NCI-H82 (cell line): ENCODE measurements at places on chromosomes 16 and 17.

- DNase-seq, result no peak
Observed at GRCh38 chr17:72183194-72183685, 62.4 kb downstream of the SOX9 start.

DNA sequence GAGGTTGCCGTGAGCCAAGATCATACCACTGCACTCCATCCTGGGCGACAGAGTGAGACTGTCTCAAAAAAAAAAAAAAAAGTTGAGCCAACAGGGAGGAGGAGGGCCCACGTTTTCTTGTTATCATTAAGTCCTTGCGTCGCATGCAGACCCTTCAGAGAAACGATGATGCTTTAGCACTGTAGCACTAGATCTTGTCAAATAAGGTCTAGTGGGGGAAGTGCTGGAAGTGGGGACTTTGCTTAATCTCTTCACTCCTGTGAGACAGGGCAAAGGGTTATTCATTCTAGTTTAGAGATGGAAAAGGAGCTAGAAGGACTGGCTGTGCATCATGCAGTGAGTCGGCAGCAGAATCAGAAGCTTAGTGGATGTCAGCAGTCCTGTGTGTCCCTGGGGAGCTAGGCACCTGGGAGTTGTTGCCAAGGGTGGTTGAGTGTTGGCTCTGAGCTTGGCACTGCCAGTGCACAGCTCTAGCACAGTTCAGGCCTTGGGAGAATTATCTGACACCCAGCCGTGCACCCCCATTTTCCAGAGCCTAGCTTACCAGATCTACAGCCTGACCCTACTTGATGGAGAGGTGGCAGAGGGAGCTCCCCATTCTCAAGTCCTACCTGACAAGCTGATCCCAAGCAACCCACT, 33.4 kb upstream of the TBX2 start:
- DNase-seq, result peak; percentile 34

DNA sequence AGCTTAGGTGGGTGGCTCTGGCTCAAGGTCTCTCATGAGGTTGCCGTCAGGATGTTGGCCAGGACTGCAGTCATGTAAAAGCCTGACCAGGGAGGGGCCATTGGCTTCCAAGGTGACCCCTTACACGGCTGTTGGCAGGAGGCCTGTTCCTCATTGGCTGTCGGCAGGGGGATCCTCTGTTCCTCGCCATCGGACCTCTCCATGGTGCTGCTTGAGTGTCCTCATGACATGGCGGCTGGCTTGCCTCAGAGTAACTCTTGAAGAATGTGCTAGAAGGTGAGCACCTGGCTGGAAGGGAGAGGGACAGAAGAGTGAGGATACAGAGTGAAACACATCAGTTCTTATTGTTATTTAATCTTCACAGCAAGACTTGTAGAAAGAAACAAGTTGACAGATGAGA, 4.7 kb upstream of the RPRML start:
- DNase-seq, result no peak

DNA sequence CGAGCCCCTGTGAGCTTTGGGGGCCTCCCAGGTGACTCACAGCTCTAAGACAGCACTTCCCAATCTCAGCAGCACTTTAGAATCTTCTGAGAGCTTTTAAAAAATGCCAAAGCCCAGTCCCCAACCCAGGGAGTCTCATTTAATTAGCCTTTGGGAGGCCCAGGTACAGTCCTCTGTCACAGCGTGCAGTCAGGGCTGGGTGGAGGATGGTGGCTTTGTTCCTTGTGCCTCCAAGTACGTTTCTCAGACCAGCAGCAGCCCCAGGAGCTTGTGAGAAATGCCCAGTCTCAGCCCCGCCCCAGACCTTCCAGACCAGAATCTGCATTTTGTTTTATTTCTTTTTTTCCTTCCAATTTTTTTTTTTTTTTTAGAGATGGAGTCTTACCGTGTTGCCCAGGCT, 27.4 kb upstream of the CMIP start:
- DNase-seq, result no peak

DNA sequence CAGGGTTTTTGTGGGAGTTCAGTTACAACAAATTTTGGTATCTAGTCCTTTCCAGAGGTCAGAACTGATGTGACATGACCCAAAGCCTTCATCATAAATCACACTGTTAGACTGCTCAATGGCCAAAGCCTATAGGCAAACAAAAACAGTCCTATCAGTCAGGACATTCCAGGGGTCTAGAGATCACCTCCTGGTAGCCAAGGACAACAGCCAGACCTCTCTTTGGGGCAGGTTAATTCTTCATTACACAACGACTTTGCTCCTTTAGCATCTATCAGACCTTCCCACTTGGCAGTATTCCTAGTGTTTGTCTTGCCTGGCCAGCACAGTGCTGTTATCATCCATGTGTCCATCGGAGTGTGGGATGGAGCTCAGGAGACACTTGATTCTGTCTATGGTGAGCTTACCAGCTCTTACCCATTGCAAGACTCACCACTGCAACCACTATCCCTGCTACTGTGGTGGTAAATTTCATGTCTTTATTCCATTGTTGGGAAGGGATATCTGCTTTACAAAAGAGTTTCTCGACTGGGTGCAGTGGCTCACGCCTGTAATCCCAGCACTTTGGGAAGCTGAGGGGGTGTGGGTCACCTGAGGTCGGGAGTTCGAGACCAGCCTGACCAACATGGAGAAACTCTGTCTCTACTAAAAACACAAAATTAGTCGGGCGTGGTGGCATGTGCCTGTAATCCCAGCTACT, 95.5 kb upstream of the DHX40 start:
- no peak for DNase-seq

DNA sequence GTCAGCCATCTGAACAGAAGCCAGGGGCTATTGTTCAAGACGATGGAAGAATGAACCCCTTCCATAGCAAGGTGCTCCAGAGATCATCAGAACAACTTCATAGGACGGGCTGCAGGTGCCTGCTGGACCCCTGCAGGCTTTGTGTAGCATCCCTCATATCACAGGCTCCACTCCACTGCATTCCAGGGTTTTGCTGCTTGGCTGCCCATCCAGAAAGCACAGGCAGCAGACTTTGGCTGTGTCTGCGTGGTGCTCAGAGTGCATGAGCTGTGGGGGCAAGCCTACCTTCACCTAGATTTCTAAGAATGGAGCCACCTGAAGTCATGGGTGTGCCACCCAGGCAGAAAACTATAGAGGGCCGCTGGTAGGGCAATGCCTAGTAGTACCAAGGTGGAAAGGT, 93.9 kb upstream of the NLRP1 start:
- no peak for DNase-seq

DNA sequence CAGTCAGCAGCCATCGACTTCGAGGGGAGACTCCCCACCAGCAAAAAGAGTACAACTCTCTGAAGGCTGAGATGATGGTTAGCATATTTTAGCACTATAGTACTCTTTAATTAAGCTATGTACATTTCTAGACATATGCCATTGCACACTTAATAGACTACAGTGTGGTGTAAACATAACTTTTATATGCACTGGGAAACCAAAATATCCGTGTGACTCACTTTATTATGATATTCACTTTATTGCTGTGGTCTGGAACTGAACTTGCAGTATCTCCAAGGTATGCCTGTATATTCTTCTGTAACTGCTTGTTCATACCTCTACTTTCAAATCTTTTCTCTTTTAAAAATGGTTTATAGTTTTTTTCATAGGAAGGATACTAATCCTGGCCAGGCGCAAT, 11.0 kb upstream of the NXPH3 start:
- no peak for DNase-seq

DNA sequence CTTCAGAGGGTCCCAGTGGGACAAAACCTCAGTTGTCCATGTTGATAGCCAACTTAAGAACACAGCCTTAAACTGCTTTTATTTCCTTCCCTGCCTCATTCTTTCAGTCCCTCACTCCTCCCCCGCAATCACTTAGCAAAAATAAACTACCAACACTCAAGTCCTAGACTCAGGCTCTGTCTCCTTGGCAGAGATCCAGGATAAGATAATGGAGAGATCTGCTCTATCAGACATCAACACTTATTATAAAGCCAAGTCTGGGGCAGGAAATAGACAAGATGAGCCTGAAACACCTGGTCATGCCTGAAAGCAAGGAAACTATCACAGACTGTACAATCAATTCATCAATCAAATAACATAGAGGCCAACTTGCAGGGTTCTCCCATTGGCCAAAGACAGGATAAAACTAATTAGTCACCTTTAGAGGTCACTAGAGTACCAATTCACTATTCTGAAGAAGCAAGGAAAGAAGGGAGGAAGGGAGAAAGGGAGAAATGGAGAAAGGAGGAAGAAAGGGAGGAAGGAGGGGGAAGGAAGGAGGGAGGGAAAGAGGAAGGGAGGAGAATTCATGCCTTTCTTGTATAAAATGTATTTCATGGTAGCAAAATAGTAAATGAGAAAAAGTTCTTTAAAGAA, 15.7 kb downstream of the HYDIN start:
- peak; percentile 47 for DNase-seq

- DNase-seq, result no peak
Observed at GRCh38 chr16:81127051-81127450, 30.9 kb upstream of the GCSH start.

DNA sequence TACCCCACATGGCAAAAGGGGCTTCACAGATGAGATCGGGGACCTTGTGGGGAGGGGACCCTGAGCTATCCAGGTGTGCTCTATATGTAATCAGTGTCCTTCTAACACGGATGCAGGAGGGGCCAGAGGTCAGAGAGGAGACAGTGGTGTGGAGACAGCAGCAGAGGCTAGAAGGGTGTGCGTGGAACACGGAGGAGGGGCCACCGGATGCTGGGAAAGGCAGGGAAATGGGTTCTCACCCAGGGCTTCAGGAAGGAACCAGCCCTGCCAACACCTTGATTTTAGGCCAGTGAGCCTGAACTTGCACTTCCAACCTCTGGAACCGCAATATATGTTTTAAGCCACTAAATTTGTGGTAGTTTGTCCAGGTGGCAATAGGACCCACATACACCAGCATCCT, 4.6 kb upstream of the SLC38A8 start:
- DNase-seq, result no peak

- DNase-seq, result no peak
Observed at GRCh38 chr17:17795296-17795695, 41.5 kb downstream of the SREBF1 start.

GRCh38 chr16:83652943-83653342, 154.8 kb upstream of the HSBP1 start:
- DNase-seq, result peak; percentile 50

DNA sequence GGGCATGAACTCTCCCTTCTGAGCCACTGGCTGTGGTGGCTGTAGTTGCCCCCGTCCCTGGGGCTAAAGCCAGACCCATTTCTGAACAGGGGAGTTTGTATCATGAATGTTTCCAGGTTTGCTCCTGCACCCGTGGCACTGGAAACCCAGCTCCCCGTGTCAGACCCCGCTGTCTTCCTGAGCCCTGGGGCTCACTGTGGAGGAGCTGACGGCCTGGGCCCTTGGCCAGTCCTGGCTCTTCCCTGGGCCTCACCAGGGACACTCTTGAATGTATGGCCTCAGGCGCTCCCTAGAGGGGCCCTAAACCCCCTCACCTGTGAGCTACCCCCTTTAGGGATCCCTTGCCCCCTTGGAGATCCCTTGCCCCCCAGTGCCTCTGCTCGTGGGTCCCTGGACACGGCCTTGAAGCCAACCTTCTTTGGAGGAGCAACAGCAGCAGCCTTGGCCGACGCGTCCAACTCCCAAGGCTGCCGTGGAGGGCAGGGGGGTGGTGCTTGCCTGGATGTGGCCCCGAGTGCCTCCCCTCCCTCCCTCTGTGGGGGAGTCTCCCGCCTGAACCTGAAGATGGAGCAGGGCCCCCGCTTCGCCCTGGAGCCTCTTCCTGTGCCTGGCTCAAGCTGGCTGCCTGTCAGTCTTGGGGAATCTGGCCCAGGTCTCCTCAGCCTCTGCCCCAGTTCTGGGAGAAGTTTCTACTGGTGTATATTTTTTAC, 15.9 kb downstream of the CASKIN2 start:
- DNase-seq, result no peak

DNA sequence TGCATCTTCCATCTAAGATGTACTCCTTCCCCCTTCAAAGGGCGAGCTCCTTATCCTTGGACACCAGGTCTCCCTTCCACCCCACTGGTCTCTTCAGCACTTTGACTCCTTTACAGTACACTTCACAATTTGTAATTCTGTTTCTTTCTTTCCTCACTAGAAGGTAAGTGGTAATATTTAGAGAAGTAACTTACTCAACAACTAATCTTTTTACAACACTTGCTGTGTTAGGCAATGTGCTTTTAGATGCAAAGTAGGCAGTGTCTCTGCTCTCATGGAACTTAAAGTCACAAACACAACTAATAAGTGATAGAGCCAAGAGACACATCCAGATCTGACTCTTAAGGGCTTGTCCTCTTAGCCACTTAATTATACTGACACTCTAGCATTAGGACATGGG, 6.4 kb downstream of the SIAH1 start:
- DNase-seq, result no peak

- peak; percentile 11 for DNase-seq
Observed at GRCh38 chr16:24972608-24973220, 42.5 kb downstream of the ARHGAP17 start.
